Activated CD4-positive, alpha-beta T cell treated with anti-CD3 and anti-CD28 coated beads, Interleukin-2, amount 50 U/mL, for 16 hours (primary cell): ENCODE measurements at places on chromosomes 4 and X.

DNA sequence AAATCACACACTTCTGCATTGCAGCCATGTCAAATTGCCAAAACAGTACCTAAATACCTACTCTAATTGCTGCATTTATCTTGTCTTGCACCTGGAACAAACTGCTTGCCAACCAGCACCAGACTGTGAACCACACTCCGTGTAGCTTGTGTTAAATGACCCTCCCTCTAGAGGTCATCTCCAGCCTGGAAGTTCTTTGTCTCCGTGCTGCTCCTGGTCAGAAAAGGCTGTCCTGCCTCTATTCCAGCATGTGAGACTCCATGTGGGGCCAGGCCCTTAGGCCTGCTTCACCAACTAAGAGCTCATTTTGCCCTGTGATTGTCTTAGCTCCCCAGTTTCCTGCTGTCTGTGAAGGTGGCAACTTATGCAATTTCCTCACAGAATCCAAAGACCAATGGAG is 28.3 kb downstream of the CNGA2 start:
- no peak for DNase-seq

GRCh38 chr4:102623622-102624021 is 122.5 kb downstream of the NFKB1 start:
- no peak for DNase-seq

DNA sequence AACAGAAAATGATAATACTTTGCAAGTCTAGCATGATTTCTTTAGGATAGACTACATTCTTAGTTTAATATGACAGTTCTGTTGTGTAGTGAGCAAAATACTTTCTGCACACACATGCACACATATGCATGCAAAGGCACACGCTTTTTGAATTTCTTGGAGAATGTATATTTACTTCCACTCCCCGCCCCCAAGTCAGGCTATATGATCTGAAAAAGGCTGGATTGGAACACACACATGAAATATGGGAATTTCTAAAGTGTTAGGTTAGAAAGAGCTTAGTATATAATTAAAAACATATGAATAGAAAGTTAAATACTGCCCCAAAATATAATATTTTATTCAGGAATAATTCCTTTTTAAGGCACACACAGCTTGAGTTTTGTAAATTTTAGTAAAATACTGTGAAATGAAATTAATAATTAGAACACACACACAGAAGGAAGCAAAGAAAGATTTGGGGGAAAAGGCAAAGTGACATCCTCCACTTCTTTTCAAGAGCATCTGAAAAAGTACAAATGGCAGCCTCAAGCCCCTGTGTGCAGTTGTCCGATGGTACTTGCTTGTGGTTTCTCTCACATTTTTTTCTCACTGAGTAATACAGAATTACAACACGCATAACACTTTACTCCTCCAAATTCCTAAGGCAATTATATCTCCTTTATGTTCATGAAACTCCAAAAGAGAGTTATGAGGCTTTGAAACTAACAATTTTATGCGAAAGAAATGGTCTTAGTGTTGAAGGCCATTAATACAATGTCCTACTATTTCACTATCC is 228.9 kb upstream of the ETNPPL start:
- DNase-seq = no peak

- DNase-seq = no peak
Measured at GRCh38 chrX:19867411-19867732, 20.0 kb downstream of the SH3KBP1 start.

- no peak for DNase-seq
Measured at GRCh38 chrX:150841456-150842197, 56.8 kb downstream of the CD99L2 start.

- no peak for DNase-seq
Measured at GRCh38 chrX:10617999-10618351, 2.4 kb downstream of the MID1 start.

DNA sequence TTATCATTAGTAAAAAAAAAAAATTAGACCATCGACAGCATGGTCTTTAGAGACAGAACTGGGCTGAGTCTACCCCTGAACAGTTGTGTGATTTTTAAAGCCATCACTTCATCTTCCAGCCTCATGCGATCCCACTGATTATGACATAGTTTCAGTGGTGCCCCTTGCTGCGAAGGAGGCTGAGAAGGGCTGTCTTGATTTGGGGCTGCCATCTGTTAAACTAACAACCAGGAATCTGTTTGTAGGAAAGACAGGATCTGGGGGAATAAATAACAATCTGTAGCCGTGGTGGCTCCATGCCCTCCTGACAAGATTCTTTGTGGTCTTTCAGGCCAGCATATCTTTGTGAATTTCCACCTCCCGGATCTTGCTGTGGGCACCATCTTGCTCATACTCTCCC is 17.1 kb downstream of the SLC34A2 start:
- DNase-seq = no peak

DNA sequence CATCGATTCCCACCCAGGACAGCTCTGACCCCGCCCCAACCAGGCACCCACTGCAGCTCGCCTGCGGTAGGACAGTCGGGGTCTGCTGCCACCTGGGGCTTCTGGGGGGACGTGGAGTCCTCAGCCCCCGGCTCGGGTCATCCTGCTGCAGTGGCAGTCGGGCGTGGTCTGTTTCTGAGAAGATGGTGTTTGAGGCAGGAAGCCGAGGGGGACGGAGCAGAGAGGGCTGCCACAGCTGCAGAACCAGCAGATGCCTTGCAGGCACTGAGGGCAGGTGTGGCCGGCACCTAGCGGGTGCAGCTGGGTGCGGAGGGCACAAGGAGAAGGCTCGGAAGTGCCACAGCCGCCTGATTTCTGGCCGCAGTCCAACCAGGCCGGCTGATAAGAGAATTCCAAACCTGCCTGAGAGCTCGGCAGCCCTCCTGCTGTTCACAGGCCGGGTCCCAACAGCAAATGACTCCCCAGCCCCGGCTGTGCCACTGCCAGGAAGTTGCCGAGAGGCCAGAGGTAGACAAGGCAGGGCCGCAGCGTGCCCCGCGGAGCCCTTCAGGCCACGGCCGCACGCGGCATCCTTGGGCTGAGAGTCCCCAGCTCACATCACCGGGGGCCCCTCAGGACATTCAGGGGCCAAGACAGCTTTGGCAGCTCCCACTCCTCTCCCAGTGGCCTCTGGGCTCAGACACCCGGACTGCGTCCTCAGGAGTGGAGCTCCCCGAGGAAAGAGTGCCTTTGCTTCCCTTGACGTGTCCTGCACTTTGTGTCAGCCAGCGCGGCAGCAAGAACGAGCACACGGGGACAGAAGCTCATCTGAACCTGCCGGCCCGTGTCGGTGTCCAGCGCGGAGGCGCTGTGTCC is 9.4 kb upstream of the CPLX1 start:
- no peak for DNase-seq

DNA sequence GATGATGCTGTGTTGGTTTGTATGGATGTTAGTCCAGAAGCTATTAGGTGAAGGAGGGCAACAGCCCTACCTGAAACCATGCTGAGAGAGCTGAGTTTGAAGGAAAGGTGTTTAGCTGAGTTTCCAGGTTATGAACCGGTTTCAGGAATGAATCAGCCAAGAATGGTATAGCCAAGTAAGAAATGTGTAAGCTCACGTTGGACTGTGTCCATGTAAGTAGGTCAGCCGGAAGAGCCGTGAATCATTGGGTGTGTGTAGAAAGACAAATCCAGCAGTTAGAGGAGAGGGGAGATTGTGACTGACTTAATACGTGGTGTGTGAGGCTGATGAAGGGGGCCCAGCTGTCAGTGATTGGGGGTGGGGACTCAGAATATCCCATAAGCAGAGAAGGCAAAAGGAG is 77.2 kb upstream of the SPIN4 start:
- DNase-seq = no peak

- DNase-seq = no peak
Measured at GRCh38 chr4:14659286-14659685, 343.0 kb upstream of the CPEB2 start.

DNA sequence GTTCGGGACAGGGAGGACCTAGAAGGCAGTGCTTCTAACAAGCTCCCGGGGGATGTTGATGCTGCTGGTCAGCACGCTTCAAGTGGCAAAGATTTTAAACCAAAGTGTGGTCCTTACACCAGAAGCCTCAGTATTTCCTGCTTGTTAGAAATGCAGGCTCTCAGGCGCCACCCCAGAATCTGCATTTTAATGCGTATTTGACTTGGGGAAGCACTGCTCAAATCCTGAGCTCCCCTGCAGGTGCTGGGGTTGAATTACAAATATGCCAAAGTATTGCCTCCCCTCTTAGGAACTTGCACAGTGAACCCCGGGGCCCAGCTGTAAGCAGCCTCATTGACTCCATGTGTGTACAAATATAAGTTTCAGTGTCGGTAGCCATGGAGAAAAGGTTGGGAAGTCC is 70.8 kb upstream of the RAI2 start:
- DNase-seq = no peak

DNA sequence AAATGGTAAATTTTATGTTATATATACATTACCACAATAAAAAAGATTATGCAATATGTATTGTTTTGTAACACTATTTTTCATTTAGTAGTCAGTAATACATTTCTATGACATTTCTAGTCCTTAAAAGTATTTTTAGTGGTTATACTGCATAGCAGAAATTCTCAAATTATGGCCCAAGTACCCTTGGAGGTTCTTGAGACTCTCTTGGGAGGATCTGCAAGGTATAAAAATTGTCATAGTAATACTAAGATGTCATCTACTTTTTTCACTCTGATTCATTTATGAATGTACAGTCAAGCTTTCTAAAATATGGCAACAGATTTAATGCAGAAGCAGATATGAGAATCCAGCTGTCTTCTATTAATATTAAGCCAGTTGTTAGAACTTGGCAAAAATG is 138.6 kb upstream of the NAP1L5 start:
- no peak for DNase-seq

- no peak for DNase-seq
Measured at GRCh38 chr4:24808261-24808660, 12.9 kb downstream of the SOD3 start.

GRCh38 chr4:52676536-52676935 is 17.4 kb upstream of the USP46 start:
- DNase-seq = no peak

DNA sequence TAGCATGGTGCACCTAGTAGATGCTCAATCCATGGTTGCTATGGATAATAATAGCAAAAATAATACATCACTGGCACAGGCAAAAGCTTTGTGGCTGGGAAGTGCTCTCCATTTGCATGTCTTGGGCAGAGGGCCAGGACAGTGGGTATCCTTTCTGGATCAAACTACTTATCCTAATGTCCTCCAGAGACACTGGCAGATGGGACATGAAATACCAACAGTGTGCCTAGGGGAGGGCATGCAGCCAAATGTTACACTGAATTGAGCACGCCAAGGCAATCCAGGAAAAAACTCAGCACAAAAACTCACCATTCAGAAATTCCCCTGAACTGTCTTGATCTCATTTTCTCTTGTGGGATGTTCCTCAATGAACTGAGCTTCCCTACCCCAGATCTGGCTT is 98.6 kb upstream of the SCML1 start:
- no peak for DNase-seq

DNA sequence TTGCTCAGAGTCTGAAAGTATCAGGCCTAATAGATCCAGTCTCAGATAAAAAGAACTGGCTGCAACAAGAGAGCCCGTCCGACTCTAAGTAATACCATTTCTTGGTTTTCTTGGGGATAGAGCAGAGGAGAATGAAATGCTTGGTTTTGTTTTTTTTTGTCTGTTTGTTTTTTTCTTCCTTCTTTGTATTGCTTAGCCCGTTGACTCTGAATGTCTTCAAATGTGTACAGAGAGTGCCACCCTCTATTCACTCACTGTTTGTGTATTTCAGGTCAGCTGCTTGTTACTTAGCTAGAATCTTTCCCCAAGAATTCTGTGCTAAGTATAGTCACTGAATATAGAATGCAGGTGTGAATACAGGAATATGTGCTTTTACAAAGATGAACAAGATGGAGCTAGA is 5.7 kb upstream of the TMEM156 start:
- no peak for DNase-seq

DNA sequence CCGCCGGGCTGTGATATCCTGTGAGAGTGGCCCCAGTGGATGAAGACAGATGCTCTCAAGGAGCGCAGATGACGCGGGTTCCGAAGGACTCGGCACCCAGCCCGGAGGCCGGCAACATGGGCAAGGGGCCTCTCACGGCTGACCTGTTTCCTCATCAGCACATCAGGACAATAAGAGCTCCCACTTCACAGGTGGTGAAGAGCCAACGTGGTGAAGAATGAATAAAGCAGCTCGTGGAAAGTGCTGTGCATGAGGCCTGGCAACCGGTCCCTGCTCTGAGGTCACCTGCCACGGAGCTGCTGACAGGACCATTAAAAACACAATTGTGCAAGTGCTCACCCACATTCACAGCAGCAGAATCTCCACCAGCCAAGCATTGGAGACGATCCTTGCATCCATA is 22.9 kb downstream of the ABLIM2 start:
- no peak for DNase-seq

- no peak for DNase-seq
Measured at GRCh38 chr4:75030649-75031235, 97.8 kb downstream of the PARM1 start.

GRCh38 chr4:86670298-86670697 is 76.2 kb downstream of the PTPN13 start:
- peak; percentile 7 for DNase-seq

- no peak for DNase-seq
Measured at GRCh38 chrX:20681683-20682082, 415.0 kb upstream of the RPS6KA3 start.

DNA sequence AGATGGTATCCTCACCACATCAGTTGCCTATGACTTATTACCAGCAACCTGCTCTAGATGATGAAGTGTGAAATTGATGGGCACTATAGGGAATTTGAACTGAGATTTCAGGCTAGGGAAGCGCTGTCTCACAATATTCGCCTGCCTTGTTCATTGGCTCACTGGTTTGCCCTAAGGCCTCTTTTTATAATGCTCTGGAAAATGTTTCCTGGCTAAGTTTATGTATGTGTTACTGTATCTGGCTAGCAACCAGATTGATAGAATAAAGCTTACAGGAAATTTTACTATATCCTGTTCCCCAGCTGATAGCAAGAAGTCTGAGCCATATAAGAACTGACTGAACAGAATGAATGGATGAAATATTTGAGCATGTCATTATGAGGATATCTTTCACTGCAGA is 71.6 kb downstream of the GSTCD start:
- DNase-seq = no peak

GRCh38 chrX:81527881-81528440 is 326.1 kb downstream of the SH3BGRL start:
- DNase-seq = no peak

GRCh38 chr4:82005158-82005557 is 368.6 kb downstream of the HNRNPD start:
- DNase-seq = no peak

- DNase-seq = no peak
Measured at GRCh38 chr4:43339435-43339834, 446.9 kb downstream of the GRXCR1 start.

DNA sequence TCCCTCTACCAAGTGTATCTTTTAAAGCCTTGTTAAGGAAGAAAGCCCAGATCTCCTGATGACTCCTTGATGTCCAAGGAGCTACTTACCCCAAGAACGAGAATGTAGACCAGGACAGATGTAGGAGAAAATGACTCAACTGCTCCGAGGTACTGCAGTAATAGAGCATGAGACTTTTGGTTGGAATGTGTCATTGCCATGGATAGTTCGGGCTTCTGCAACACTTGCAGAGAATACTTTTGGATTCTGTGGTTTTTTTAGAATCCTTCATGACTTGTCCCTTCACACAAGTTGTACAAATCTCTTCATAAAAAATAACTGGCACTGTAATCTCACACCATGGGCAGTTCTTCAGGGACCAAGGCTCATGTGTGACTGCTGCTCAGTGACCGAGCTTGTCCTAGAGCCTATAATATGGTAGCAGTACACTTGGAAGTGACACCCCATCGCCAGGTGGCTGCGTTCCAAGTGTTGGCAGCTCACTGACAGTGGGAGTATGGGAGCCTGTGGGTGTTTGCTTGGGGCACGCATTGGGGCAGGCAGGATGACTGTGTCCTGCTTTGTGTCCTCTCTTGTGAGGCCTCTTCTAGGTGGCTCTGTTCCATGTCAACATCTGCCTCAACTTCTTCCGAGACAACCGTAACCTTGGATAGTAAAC is 87.9 kb upstream of the WDR1 start:
- DNase-seq = no peak
